MV-4-11 (cell line): ENCODE measurements at places on chromosomes 4 and X.

DNA sequence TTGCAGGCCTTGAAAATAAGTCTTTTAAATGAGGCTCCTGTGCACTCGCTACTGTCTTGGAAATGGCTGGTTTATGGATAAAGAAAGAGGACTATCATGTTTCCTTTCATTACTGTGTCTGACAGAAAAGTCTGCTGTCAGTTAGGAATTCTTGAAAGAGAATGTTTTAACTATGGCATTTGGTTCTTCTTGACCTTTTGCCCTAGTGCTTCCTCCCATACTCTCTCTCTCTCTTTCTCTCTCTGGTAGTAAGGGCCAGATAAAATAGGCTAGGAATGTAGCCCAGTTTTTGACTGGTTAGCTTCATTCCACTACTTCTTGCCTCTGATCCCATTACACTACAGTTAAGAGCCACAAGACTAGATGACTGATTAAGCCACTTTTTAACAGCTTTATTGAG, 29.8 kb downstream of the YY2 start:
- no peak for DNase-seq

GRCh38 chrX:154349359-154349935, 25.0 kb downstream of the FLNA start:
- DNase-seq: no peak

DNA sequence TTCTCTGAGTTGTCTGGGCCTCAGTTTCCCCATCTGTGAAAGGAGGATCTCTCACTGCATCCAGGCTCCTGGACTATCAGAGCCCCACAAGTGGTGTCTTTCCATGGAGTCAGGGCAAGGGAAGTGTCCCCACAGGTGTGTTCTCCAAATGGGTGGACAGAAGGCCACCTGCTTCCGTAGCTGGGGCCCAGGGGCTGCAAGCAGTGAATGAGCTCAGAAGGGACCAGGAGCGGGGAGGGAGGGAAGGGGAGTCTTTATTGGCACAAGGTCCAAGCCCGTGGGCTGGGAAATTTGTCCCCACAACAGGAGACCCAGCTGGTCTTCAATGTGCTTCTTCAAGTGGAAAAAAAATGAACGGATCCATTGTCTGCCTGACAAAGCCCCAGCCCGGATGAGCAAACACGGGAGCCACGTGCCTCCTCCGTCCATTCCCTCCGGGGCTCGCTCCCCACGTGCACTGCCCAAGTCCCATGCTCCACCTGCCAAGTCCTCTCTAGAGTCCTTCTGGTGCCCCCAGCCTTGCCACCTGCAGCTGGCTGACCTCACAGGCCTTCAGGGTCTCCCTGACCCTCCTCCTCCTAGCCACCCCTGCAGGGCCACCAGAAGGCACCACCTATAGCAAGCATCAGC, 72.0 kb downstream of the JAKMIP1 start:
- no peak for DNase-seq

- peak; percentile 30 for DNase-seq
Measured at GRCh38 chr4:158189422-158189821, 16.6 kb upstream of the GASK1B start.

- DNase-seq: no peak
Measured at GRCh38 chr4:1770245-1770644, 22.8 kb upstream of the FGFR3 start.

GRCh38 chrX:117910216-117910615, 206.4 kb downstream of the KLHL13 start:
- no peak for DNase-seq

- no peak for DNase-seq
Measured at GRCh38 chr4:118099106-118099505, 64.8 kb downstream of the NDST3 start.

- DNase-seq: no peak
Measured at GRCh38 chrX:154000051-154000450, 19.7 kb downstream of the IRAK1 start.

- no peak for DNase-seq
Measured at GRCh38 chr4:30616942-30617646, 103.1 kb upstream of the PCDH7 start.

- no peak for DNase-seq
Measured at GRCh38 chrX:17692709-17693346, 44.5 kb upstream of the SCML1 start.

DNA sequence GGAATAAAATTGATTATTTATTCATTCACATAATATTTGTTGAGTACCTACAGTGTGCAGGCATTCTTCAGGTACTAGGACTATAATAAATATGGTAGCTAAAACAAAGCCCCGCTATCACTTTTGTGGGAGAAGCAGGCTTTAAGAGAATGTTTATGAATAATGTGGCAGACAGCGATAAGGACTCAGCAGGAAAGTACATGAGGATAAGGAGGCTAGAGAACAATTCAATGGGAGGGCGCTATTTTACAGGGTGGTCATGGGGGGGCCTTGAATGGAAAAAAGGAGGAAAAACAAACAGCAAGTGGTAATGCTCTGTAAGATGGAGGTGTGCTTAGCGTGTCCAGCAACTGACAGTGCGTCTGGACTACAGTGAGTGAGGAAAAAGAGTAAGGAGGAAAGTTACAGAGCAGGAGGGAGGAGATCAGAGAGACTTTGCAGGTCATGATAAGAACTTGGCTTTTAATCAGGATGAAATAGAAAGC, 264.2 kb upstream of the ETNPPL start:
- no peak for DNase-seq

DNA sequence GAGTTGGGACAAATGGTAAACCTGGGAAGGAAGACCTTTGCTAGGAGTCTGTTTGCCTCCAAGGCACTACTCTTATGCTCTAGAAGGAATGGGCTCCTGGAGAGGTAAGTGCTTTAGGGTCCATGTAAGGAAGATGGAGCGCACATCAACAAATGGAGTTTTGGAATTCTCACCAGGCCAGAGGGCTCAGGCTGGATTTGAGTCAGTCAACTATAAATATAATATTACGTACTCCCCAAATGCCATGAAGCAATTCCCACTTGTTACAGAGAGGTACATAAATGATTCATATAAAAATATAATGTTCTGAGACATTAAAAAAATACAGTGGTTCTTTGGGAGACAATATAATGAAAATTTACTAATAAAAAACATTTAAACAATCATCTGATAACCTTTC, 1.6 kb upstream of the SLC9B1 start:
- no peak for DNase-seq

- DNase-seq: no peak
Measured at GRCh38 chrX:41912923-41913322, 10.4 kb downstream of the CASK start.

DNA sequence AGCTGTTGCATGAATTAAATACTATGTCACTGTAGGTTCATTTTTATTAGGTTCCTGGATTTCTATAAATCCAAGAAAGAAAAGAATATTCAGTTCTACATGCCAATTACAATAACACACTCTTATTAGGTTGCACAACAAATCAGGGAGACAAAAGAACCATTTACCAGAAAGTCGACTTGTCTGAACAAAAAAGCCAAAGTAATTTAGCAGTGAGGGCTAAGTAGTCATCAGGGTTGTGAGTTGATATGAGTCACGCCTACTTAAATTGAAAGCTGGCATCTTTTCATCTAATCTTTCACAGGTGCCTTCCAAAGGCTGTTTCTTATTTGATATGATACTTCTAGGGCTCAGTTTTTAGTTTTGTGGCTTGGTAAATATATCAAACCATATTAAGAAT, 25.4 kb upstream of the GNRHR start:
- no peak for DNase-seq

GRCh38 chrX:139739138-139739537, 31.2 kb upstream of the MCF2 start:
- peak; percentile 63 for DNase-seq

- DNase-seq: peak; percentile 94
Measured at GRCh38 chr4:6673660-6674499, 19.8 kb upstream of the S100P start.

GRCh38 chrX:153520287-153520917, 3.0 kb downstream of the ATP2B3 start:
- DNase-seq: no peak

- no peak for DNase-seq
Measured at GRCh38 chr4:183637461-183637860, 21.5 kb downstream of the RWDD4 start.

DNA sequence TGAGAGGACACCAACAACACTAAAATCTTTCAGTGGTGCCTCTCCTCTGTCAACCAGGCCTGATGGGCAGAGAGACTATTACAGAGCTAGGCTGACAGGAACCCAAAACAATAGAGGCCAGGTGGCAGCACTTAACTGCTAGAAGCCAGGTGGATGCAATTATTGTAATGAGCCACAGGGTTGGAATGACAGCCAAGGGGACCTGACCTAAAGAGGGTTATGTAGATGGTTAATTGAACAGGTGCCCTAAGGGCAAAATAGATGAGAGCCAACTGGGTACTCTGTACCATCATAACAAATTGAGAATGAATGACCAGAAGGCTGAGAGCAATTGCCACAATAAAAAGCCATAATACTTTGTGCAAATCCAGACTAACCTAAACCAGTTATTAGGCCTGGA, 24.7 kb upstream of the FRAS1 start:
- no peak for DNase-seq

GRCh38 chr4:157509341-157509740, 288.8 kb downstream of the GRIA2 start:
- DNase-seq: no peak

DNA sequence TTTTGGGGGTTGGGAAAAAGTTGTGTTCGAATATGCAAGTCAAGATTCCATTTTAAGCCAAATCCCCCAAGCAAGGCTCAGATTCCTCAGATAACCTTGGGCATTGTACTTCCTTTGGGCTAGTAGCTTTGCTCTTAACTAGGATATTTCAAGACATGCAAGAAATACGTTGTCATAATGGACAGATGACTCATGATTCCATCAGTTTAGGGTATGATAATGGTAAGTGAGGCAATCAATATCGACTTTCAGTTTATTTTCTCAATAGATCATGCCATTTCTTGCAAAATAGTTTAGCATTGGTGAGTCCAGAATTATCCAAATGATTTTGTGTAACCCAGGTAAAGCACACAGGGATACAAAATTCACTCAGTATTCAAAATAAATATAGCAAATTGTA, 25.4 kb downstream of the CFAP299 start:
- no peak for DNase-seq

DNA sequence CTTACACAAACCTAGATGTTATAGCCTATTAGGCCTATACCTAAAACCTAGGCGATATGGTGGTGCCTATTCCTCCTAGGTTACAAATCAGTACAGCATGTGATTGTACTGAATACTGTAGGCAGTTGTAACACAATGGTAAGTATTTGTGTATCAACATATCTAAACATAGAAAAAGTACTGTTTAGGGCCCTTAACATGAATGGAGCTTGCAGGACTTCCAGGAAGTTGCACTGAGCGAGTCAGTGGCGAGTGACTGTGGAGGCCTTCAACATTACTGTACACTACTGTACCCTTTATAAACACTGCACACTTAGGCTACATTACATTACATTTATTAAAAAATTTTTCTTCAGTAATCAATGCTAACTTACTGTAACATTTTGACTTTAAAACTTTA, 37.8 kb downstream of the WWC2 start:
- DNase-seq: no peak

DNA sequence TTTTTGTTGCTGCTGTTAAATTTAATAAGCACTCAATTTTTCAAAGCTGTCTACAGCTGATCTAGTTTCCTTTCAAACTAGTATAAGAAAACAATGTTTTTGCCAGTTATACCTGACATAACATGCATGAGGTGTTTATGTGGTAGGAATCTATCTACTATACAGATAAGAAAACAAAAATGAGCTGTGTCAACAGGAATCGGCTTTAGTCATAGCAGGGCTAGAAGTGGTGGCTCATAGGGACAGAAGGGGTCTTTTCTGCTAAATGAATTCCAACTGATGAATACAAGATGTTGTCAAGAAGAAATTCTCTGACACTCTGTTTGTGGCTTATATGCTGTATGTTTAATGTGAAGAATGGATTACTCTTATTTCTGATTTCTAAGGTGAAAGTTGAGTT, 55.7 kb upstream of the CLNK start:
- DNase-seq: no peak

DNA sequence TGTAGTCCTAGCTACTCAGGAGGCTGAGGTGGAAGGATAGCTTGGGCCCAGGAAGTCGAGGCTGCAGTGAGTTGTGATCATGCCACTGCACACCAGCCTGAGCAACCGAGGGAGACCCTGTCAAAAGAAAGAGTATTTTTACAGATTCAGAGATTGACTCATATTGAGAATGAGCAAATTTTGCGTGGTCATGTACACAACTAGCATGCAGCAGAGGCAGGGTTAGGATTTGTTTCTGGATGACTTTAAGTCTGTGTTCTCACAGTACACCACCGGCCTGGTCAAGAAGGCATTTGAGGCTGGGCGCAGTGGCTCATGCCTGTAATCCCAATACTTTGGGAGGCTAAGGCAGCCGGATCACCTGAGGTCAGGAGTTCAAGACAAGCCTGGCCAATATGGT, 44.8 kb upstream of the CBR4 start:
- no peak for DNase-seq

GRCh38 chr4:6992728-6993677, 50.2 kb upstream of the TADA2B start:
- DNase-seq: no peak

GRCh38 chr4:53161787-53162433, 204.0 kb downstream of the SCFD2 start:
- no peak for DNase-seq

GRCh38 chr4:26178854-26179253, 142.0 kb upstream of the RBPJ start:
- no peak for DNase-seq

DNA sequence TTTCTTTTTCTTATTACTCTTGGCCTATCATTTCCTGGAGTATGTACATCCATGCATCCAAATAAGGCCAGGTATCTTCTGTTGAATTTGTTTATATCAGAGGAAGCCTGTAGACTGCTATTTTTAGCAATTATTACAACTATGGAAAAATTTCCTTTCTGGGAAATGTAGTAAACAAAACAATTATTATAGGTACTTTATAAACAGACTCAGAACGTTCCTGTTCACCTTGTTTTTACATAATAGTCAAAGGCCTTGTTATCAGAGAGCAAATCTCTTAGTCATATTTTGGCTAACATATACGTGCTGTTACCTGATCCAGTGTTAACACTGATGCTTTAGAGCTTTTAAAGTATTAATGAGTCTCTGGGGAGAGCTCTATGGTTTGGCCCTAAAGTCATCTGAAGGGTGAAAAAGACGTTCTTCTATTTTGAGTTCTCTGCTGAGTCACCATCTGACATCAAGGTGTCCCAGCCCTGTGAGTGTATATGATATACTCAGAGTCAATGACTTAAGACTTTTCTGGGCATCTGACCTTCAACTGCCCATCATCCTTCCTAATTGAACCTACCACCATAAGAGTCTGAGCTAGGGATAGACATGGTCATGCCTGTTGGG, 7.3 kb downstream of the SPARCL1 start:
- no peak for DNase-seq

GRCh38 chrX:18543738-18544137, 118.3 kb downstream of the CDKL5 start:
- DNase-seq: peak; percentile 44
